ENCODE measurements at places on chromosomes 1 and 21. TPM values are rescaled to one million over a fixed set of nuclear protein-coding genes. Genes with fewer than 3 reads are reported as not detected.

The NPR1 gene
- 0.85 TPM for total RNA-seq

The SPRR1B gene
- total RNA-seq: not detected

The HAO2 gene
- total RNA-seq: not detected

The DMRTA2 gene
- total RNA-seq: not detected

The AADACL3 gene
- not detected for total RNA-seq

The CXADR gene
- 1.7 TPM for total RNA-seq

The NPHS2 gene
- not detected for total RNA-seq
